Left kidney (tissue), 8 donors: ENCODE measurements at places on chromosomes 1 and 21.

DNA sequence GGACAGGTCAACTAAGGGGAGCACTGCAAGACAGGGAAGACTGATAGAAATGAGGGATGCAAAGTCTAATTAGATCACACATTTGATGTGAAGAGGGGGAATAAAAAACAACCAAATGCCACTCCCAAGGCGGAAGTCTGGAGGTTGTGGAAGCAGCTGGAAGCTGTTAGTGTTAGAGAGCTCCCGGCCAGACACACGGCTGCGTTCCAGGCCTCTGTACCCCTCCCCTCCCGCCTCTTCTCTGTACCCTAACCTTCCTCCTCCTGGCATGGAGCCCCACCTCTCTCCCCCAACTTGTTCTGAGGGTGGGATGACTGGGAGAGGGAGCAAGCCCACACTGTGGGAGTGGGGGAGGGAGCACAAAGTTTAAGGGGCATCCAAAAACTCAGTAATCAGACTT, 67.0 kb downstream of the PLEKHA6 start:
- DNase-seq: no peak

GRCh38 chr1:242033447-242033846, 34.5 kb upstream of the MAP1LC3C start:
- DNase-seq: peak; percentile 32

DNA sequence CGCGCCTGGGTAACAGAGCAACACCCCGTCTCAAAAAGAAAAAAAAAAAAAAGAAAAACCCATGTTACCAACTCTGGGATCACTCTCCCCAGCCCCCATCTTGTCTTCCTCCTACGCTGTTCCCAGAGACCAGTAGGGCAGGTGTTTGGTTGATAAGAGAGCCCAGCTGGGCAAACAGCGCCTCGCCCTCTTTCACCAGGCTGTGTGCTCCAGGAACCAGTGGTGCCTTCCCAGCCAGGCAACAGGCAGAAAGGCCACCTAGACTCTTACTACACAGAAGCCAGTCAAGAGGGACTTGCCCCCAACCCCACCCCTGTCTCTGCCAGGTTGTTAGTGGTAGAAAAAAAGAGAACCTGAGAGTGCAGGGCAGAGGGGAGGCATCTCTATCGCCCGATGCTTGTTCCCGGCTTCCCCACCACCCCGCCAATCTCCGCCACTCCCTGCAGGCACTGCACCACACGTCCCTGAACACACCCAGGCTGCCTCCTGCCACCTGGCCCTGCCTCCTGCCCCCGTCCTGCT, 14.0 kb upstream of the CTRC start:
- DNase-seq: no peak

GRCh38 chr1:228064296-228064695, 18.2 kb upstream of the ARF1 start:
- DNase-seq: no peak

DNA sequence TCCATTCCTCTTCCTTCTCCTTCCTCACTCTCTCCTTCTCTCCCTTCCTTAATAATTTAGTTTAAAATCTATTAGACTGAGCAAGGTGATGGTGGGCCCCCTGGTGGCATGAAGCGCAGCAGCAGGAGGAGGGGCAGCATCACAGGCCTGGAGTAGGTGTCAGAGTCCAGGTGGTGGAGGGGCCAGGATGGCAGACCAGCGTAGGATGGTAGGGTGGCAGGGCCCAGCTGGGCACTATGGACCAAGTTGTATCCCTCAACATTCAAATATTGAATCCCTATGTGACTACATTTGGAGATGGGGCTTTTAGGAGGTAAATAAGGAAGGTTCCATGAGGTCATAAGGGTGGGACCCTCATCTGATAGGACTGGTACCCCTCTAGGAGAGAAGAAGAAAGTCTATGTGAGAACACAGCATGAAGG, 61.0 kb downstream of the WDR4 start:
- DNase-seq: peak; percentile 30

GRCh38 chr1:6603915-6604558, 1.4 kb upstream of the KLHL21 start:
- DNase-seq: no peak

GRCh38 chr1:202987922-202988583, 19.1 kb upstream of the TMEM183A start:
- DNase-seq: no peak

DNA sequence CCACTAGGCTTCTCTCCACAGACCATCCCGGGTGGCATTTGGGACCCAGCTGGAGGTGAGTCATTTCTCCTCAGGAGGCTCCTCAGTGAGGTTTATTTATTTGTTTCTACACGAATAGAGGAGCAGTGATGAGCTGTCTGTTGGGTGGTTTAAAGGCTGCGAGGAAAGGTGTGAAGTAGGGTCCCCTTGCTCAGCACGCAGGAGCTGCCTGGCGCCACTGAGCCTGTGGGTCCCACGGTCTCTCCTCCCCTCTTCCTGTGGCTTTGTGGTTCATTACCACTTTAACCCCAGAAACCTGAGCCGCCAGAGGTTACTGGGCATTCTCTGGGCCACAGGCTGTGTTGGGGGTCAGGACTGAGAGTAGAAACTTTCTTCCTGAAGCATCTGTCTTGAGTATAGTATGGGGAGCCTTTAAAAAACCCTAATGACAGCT, 39.9 kb downstream of the IL6R start:
- DNase-seq: no peak
